ENCODE measurements at places on chromosomes 2 and 18.

GRCh38 chr18:45161850-45162249, 453.4 kb upstream of the SLC14A2 start:
- DNase-seq = no peak

GRCh38 chr2:110843959-110844510, 111.7 kb downstream of the ACOXL start:
- DNase-seq = no peak

- no peak for DNase-seq
Observed at GRCh38 chr2:43566461-43566729, 29.4 kb downstream of the THADA start.

- no peak for DNase-seq
Observed at GRCh38 chr2:2827046-2827636, 496.1 kb upstream of the MYT1L start.

GRCh38 chr2:48849770-48850169, 94.2 kb upstream of the LHCGR start:
- DNase-seq = no peak

DNA sequence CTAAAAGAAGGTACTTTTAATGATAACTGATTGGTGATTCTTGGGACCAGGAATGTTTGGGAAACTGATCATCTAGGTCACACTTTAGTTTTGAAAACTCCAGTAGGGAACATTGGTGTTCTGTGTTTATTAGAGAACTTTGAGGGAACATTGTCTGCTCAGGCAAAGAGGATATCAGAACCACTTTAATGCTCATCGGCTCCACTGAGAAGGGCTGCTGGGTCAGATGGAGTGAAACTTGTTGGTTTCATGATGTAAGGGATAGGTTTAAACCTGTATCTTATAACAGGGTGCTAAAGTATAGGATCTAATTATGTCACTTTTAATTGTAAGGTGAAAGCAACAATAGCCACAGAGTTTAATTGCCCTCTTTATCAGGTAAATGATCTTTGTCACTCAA, 14.2 kb upstream of the POLI start:
- no peak for DNase-seq

DNA sequence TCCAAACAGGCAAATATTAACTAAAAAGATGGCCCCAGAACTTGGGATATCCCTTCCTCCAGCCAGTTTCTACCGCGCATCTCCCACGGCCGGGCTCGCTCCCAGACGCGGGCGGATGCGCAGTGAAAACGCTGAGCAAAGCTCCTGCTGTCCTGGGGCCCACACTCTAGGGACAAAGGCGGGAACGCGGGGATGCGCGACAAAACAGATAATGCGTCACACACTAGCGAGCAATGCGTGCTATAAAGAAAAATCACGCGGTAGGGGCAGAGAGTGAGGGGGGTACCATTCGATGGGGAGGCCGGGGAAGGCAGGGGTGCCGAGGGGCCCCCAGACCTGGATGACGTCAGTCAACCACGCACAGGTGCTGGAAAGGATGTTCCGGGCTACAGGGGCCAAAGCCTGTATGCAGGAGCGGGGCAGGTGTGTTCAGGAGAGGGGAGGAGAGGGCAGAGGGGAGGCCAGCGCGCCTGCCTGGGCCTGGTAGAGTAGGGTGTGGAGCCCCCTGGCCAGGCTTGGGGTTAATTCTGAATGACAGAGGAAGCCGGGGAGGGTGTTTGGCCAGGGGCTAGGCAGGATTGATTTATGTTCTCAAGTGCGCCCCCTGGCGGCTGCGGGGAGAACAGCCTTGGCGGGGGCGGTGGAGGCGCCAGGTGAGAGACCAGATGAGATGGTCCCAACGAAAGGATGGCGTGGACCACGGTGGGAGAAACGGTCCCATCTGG, 14.9 kb upstream of the ITM2C start:
- peak; percentile 65 for DNase-seq

DNA sequence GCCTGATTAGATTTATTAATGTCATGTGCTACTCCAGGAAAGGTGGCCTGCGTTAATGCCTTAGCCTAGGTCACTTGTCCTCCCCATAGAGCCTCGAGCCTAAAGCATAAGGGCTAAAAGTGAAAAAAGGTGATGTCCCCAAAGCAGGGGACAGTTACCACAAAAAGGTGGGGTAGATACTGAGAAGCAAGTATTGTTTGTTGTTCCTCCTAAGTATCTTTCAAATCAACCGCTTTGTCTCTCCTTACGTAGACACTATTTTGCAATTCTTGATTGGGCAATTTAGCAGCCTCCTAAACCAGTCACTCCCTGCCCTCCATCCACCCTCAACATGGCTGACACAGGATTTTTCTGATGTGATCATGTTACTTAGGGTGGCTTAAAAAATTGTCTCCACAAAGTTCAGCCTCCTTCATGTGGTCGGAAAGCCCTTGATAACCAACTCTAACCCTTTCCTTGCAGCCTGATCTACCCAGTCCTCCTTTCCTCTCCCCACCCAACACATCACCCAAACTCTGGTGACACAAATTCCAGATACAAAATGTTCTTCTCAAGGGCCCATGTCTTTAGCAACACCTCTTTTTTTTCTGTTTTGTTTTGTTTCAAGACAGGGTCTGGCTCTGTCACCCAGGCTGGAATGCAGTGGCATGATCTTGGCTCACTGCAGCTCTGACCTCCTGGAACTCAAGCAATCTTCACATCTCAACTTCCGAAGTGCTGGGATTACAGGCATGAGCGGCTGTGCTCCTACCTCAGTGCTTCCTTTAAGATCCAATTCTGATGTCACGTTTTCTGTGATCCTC, 6.9 kb downstream of the INHA start:
- no peak for DNase-seq

DNA sequence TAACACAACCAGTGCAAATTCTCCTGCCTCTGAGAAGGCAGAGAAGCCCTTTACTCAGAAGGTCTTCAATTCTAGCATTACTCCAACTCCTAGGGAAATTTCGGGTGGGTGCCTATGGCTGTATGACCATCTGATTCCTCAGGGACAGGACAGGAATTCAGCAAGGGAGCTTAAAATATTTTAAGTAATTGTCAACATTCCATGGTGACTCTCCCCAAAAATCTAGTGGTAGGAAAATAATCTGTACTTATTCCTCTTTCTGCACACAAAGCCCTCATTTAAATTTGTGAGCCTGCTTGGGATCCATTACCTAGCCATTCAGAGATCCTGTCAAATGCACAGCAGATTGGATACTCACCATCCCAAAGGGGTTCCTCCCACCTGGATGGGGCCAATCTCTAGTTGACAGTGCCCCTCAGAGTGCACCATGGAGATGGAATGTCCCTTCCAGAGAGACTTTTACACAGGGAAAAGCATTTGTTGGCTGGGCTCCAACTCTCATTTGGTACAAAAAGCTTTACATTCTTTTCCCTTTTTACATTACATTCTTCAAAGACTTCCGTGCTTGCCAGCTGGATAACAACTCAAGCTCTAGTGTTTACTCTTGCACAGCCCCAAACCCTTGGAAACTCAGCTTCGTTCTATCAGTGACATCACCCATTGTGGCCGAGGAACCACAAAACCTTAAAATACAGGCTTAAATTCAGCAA, 3.1 kb upstream of the TMEM150A start:
- DNase-seq = no peak

GRCh38 chr2:96773922-96774321, 13.2 kb downstream of the CNNM4 start:
- peak; percentile 17 for DNase-seq

DNA sequence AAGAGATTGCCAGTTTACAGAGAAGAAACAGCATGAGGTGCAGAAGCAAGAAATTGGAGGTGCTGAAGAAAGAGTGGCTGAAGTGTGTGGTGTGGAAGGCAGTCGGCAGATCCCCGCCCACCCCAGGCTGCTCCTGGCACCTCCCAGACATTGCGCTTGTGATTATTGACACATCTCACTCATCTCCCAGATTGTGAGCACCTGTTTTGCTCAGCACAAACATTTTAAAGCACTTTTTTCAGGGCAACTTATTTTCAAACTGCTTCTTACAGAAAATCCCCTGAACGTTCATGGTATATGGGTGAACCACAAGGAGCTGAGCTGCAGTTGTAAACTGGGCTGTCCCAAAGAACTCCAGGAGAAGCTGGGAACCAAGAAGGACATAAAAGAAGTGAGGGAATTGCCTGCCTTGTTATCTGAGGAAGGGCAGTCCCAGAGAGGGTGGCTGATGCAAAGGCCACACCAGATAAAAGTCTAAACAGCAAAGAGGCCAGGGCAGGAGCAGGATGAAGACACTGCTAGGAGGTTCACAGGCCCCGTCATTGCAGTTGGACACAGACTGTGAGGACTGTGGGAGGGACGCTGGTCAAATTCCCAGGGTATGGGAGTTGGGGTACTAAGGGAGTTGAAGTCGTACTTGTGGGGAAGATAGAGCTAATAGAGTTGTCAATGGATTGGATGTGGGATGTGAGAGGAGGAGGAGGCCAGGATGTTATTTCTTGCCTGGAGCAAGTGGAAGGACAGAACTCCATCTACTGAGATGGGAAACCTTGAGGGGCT, 65.1 kb downstream of the INPP4A start:
- DNase-seq = no peak
